ENCODE measurements at places on chromosomes 4 and X. TPM values are rescaled to one million over a fixed set of nuclear protein-coding genes. Genes with fewer than 3 reads are reported as not detected.

GRCh38 chr4:93243262-93243661 is 585.3 kb upstream of the ATOH1 start:
- no peak for DNase-seq

DNA sequence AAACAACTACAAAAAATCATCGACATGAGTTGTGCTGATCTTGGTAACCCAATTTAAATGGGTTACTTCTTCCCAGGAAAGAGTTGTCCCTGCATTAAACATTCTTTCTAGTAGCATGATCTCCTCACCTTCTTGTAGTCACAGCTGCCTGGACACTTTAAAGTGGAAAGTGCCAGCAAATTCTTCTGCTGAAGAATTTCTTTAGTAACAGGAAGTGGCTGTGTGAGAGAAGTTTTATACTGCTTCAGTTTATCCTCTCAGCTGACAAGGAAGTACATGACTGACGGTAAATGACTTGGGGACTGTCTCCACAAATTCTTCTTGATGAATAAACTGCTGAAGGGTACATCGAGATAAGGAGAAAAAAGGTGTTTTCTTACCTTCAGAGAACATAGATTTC is 18.2 kb upstream of the TNIP3 start:
- DNase-seq = peak; percentile 57

DNA sequence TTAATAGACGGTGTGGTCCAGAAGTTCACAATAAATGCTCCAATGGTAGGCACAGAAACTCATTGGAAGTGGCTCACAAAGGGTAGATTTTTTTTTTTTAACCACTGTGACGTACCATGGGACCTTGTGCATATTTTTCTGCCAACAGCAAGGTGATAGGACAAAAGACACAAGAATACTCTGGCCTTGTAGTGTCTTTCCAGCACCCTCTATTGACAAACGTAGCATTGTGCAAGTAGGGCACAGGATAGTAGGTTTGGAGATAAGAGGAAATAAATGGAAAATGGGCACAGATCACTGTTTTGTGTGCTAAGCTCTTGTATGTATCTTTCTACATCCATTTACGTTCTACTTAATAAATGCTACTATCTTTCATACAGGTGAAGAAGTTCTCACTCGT is 2054.9 kb downstream of the PCDH7 start:
- peak; percentile 19 for DNase-seq

DNA sequence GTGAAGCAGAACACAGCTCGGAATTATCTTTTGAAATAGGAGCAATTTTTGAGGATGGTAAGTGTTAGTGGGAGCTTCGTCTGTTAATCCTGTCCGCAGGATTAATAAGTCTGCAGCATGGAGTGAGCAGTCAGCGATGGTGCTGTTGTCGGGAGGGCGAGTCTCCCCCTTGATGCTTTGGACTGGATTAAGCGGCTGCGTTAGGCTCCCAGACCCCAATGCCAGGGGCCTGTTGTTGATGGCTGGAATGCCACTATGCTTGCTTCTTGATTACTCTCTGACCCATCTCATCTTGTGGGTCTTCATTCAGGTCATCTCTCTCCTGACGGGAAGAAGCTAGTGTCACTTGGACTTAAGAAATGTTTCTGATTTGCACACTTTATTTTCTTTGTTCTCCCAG is 332.6 kb downstream of the ARHGAP10 start:
- no peak for DNase-seq

- DNase-seq = peak; percentile 31
Measured at GRCh38 chrX:132480581-132481203, 8.1 kb downstream of the MBNL3 start.

DNA sequence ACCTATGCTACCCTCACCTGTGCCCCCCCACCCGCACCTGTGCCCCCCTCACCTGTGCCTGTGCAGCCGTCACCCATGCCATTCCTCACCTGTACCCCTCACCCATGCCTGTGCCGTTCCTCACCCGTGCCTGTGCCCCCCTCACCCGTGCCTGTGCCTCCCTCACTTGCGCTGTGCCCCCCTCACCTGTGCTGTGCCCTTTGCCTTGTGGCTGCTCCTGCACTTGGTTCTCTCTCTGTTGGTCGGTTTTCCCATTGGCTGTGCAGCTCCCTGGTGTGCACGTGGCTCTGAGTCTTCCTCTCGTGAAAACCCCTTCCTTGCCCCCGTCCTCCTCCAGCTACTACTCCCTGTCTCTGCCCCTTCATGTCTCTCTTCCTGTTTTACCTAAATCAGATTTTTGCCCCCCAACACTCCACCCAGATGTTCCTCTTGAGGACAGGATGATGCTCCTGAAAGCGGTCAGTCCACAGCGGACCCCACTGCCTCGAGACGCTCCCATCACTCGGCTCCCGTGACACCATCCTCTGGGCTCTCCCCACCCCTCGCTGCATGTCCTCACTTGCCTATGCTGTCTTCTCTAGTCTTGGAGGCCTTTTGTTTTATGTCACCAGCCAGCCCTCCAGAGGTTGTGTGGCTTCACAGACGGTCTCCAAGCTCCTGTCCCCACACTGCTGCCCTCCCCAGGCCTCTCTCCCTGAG is 6.8 kb downstream of the MAEA start:
- no peak for DNase-seq

DNA sequence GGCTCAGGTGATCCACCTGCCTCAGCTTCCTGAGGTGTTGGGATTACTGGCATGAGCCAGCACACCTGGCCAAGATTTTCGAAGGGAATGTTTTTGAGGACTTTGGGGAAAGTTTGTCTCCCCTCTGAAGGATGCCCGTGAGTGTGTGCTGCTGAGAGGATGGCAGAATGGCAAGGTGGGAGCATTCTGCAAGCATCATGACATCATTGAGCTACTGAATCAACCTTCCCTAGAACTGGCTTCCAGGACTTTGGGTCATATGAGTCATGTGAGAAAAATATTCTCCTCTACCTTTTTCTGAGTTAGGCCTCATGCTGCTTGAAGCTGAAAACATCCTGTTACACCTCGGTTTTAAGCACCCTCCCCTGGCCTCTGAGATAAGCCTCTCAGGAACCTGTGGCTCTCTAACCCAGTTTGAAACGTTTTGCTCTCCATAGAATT is 31.0 kb downstream of the TMEM131L start:
- peak; percentile 53 for DNase-seq

GRCh38 chrX:132045456-132045855 is 22.4 kb downstream of the STK26 start:
- DNase-seq = no peak

The MID2 gene
- total RNA-seq = 5.7 TPM

The FAM184B gene
- total RNA-seq = not detected

The VSIG4 gene
- not detected for total RNA-seq
